Activated CD8-positive, alpha-beta memory T cell treated with anti-CD3 and anti-CD28 coated beads, Interleukin-2, amount 50 U/mL, for 48 hours (primary cell): ENCODE measurements at places on chromosomes 16 and 17.

GRCh38 chr17:30942308-30943079 lies 20.7 kb downstream of the ADAP2 start:
- DNase-seq, result no peak

DNA sequence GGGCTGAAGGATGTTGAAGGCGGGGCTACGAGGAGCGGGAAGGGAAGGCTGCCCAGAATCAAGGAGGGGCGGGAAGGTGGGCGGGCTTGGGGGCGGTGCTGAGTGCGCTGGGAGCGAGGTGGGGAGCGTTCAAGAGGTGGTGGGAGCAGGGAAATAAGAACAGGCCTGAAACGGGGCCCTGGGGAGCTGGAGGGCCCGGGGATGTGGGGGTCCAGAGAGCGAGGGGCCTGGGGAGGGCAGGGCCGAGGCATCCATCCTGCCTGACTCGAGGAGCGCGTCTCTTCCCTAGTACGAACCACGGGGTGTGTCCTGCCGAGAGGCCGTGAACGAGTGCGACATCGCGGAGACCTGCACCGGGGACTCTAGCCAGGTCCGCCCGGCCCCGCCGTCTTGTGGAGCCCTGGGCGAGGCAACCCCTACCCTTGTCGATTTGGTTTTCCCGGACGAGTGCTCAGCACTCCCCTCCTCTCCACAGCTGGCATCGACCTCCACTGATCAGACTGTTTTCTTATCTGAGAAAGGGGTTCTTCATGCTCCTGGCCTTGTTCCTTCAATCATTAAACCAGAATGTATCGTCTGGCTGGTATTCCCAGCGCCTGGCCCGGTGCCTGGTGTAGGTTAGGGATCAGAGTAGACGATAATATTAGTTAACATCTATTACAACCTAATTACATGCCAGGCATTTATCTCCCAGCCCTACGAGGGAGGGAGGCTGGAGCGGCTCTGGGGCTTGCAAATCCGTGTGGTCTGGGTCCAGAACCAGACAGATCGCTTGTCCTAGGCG lies 17.2 kb downstream of the ADAM11 start:
- DNase-seq, result no peak

- DNase-seq, result no peak
Measured at GRCh38 chr16:63488955-63489354, 1452.7 kb upstream of the CDH8 start.

DNA sequence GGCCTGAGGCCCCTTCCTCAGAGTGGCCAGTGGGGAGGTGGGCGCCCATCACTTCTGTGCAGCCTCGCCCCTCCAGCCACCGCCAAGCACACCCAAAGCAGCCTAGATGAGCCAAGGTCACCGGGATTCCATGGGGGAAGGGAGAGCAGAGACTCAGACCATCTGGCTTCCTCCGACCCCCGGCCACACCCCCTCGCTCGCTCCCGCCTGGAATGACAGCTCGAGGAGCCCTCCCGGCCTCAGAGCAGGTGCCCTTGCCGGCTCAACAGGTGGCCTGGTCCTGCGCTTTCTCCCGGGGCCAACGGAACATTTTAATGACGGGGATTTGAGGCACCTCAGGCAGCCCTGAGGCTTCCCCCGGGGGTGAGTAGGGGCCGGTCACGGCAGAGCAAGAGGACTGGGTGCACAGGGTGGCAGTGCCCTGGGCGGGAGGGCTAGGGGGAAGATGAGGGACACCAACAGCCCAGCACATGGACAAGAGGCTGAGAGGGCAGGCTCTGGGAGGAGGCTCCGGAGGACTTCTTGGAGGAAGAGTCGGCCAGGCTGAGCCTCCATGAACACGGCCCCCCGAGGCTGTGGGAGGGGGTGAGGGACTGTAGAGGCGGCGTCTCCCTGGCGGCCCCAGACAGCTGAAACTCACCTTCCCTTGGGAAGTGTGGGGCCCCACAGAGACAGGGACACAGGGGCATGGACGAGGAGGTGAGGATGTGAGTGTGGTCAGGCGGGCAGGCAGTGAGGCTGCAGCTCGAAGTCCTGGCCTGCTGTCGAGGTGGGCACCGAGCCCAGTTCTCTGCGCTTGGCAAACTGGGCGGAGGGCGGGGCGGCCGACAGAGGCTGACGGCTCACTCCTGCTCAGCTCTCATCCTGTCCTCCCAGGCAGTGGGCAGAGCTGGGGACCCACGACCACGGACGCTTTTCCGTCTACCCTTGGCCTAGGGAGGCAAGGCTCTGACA lies 12.5 kb upstream of the C1QTNF8 start:
- no peak for DNase-seq

GRCh38 chr17:40358323-40359038 lies 6.1 kb downstream of the GJD3 start:
- peak; percentile 99 for DNase-seq

DNA sequence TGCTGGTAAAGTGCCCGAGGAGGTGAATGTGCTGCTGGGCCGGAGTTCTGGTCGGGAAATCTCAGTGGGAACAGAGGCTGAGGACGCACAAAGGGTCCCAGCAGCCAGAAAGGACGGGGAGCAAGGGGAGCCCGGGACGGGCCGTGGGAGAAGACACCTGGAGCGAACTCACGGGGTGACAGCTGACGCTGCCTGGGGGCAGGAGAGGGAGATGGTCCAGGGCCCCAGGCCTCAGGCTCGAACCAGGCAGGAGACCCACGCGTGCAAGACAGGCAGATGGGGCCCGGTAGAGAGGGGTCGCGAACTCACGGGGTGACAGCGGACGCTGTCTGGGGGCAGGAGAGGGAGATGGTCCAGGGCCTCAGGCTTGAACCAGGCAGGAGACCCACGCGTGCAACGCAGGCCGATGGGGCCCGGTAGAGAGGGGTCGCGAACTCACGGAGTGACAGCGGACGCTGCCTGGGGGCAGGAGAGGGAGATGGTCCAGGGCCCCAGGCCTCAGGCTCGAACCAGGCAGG lies 72.9 kb downstream of the METRNL start:
- peak; percentile 37 for DNase-seq

- DNase-seq, result no peak
Measured at GRCh38 chr17:81961087-81961511, at the start of gene NOTUM. Gene NOTUM, minus strand, starts transcription at chr17:81961187. Its CDS starts 278 bp downstream, at chr17:81960909.

- DNase-seq, result no peak
Measured at GRCh38 chr17:82241926-82242697, 13.3 kb downstream of the SLC16A3 start.

DNA sequence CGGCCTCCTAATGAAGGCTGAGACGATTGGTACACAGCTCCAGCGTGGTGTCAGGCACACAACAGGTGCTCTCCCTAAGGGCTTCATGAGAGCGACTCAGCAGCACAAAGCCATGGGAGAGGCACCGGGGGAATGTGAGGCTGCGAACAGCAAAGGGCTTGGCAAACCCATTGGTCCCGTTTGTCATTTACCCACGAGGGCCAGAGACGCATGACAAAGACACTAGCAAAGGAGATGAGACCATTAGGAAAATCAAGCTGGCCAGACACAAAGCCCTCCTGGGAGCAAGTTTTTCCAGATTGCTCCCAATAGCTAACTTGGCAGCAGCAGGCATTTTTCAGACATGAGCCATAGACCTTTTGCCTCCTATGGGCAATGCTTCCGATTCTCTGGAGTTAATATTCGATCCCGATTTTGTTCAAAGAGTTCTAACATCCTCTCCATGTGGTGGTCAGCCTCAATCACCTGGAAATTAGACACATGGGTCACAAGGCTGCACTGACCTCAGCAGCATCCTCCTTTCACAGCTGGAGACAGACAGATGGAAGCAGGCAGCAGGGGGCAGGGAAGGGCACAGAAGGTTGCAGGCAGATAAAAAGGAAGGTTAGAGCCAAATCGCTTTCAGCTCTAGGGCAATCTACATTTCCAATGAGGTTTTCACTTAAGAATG lies 38.2 kb downstream of the TK2 start:
- no peak for DNase-seq

- no peak for DNase-seq
Measured at GRCh38 chr17:72946156-72946555, 146.3 kb downstream of the SLC39A11 start.

DNA sequence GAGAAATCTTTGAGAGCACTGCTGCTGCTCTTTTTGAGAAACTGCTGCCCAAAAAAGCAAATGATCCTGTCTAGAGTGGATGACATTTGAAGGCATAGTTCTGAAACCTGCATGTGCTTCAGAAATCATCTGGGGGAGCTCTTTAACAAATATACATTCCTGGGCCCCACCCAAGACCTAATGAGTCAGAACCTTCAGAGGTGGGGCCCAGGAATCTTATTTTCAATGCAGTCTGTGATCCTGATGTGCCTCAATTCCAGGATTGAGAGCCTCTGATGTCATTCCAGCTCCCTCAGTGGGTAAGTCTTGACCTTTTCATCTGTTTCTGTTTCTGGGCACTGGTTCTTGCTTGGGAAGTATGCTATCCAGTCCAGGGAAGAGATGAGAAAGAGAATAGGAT lies 42.3 kb downstream of the HNF1B start:
- DNase-seq, result no peak

DNA sequence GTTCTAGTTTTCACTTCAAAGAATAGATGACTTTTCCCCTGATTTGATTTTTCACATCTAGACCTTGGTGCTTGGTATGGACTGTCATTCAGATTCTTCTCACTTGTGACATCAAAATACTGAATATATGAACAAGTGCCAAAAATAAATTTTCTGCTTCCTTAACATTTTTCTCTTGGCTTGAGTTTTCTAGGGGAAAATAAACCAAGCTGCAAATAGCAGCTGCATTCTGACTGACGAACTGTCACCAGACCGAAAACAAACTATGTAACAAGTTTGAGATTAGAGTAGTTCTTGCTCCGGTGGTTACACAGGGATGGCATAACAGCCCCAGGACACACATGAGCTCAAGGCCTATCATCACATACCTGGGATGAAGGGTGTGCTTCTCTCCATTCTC lies 345.7 kb downstream of the CNTNAP4 start:
- no peak for DNase-seq

GRCh38 chr16:9061358-9061813 lies 30.1 kb upstream of the HAPSTR1 start:
- DNase-seq, result no peak
